GM23338 (cell line): ENCODE measurements at places on chromosomes 4 and X.

DNA sequence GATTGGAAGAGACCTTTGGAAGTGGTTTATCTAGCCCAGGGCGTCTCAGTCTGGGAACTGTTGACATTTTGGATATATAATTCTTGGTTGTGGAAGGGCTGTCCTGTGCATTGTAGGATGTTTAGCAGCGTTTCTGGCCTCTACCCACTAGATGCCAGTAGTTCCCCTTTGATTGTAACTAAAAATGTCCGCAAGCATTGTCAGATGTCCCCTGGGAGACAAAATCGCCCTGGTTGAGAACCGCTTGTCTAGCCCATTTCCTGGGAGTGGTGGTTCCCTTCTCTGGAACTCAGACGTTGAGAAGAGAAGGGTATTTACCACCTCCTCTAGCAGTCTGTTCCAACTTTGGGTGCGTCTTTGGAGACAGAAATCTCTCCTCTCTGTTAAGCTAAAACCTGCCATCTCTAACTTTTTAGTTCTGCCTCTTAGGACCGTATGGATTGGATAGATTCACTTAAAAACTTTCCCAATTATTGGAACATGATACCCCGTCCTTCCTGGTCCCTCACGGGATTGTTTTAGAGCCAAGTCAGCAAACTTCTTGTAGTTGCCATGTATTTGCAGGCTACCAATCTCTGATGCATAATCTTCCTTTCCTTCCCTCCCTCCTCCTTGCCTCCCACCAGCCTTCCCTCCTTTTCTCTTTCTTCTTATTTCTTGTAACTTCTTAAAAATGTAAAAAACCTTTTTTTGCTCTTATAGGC is 13.9 kb downstream of the TMEM165 start:
- peak; percentile 55 for DNase-seq

- no peak for DNase-seq
These were observed 3.0 kb downstream of the FAM184B start for GRCh38 chr4:17778431-17778830.

DNA sequence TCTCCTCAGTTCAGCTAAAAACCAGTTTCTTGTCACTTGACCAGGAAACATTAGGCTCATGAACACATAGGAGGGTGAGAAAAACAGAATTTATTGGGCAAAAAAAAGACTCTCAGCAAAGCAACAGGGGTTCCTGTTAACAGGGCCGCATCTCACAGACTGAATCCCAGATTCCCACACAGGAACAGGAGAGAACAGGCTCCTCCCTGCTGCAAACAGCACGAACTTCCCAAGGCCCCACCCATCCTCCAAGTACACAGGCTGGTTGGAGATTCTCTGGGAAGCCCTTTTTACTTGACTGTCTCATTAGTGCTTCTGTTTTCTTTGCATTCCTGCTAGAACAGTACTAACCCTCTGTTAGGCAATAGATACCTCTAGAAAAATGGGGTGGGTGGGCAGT is 52.4 kb upstream of the IL21 start:
- peak; percentile 34 for DNase-seq

- no peak for DNase-seq
These were observed 361.2 kb downstream of the PCDH7 start for GRCh38 chr4:31081366-31081765.

GRCh38 chrX:120125444-120125843 is 9.7 kb upstream of the RHOXF1 start:
- DNase-seq: no peak

DNA sequence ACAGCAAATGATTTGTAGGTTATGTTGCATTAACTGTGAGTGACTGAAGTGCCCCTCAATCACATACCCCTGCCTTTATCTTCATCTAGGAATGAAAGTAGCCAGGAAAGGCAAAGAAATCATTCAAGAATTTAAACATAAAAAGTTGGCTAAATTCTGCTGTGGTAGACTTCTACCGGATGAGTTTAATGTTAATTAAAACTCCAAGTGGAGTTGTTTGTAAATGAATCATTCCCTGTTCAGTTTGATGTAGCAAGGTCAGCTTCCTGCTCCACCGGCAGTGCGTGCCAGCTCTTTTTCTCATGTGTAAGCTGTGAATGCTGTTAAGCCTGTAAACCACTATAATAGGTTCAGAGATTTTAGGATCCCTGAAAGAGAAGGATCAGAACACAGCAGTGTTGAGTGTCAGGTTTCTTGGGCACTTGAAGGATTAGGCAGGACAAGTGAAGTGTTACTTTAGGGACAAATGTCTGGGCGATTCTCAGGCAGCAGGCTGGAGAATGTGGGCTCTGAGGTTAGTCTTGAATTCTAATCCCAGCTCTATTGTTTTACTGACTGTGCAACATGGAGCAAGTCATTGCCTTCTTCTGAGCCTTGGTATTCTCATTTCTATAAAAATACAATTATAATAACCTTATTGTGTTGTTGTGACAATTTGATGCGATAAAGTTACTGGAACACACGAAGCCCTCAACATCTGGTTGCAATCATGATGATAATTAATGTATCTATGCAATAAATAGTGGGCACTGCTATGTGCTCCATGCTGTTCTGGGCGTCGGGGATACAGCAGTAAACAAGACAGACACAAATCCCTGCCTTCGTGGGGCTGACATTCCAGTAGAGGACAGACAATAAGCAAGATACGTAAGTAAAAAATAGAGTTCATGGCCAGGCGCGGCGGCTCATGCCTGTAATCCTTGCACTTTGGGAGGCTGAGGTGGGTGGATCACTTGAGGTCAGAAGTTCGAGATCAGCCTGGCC is 112.0 kb downstream of the SHROOM3 start:
- no peak for DNase-seq

DNA sequence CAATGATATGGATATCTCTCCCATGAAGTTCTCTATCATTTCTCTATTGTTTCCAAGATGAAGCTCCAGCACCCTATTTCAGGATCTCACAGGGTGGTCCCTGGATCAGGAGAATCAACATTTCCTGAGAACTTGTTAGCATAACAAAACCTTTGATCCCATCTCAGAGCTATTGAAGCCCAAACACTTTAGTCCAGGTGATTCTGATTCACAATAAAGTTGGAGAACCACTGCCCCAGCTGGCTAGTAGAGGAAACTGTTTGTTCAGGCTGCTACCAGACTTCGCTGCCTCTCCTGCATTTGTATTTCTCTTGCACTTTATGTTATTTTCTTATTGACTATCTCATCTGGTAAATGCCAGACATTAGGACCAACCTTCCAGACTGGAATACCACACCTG is 65.4 kb downstream of the CEP44 start:
- DNase-seq: peak; percentile 44

DNA sequence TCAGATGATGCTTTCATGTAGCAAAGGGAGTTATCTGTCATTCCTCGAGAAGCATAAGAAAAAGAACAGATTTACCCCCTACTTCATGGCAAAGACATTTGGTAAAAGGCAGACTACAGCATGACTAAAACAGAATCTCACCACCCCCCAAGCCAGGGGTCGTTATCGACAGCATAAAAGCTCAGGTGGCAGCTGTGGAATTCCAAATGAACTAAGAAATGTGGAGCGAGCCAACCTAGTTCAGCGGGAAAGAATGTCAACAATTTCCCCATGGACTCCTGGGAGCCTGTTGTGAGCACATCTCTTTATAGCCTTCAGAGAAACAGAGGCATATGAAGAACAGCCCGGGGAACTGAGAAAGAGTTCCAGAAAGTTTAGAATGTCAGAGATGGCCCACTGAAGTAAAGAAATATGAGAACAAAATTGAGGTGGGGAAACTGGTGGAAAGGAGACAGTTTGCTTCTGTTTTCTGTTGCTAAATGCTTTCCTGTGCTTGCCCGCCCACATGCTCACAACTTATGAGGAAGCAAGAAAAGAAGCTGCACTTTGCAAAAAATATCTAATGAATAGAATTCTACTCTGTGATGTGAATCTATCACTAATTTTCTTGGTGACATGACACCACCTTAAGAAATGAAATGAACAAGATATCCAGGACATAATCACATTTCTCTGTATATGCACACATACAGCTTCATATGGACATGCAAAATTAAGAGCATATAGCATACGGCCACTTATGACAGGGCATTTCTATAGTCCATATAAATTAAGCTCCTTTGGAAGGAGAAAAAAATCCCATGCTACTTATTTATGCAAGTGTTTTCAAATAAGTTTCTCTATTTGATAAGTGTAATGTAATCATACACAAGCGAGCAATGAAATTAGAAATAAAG is 135.3 kb upstream of the MID1 start:
- peak; percentile 89 for DNase-seq

- no peak for DNase-seq
These were observed 84.6 kb upstream of the PPP2R3B start for GRCh38 chrX:471281-471680.

DNA sequence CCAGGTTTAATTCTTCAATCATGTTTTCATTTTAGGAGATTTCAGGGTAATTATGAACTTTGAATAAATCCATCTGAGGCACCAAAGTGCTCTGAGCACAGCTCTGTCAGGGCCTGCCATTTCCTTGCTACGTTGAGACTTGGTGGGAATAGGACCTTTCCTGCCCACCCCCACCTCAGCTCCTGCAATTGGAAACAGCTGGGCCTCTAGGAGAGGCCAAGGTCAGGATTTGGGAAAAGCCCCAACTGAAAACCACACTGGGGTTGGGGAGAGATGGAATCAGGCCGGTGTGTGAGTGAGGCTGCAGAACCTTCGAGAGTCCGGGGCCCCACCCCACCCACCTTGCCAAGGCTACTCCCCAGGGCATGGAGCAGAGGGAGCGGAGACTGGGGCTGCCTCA is 212.7 kb upstream of the BCOR start:
- no peak for DNase-seq

- no peak for DNase-seq
These were observed 191.1 kb upstream of the FAT4 start for GRCh38 chr4:125123570-125124109.

DNA sequence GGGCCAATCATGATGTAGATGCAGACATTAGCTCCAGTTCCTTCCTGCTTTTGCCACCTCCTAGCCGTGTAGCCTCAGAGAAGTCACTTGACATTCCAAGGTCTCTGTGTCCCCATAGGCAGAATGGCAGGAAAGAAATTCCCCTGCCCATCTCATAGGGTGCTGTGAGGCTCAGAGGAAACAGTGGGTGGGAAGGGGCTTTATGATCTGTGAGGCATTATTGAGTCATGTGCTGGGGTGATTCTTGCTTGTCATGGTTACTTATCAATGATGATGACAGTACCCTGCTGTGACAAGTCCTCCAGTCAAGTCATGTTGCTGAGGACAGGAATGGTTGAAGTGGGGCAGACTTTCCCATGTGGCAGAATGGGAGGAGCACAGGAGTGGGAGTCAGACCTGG is 63.7 kb downstream of the MSX1 start:
- no peak for DNase-seq

- DNase-seq: no peak
These were observed 103.8 kb upstream of the PPP3CA start for GRCh38 chr4:101451086-101451485.

GRCh38 chrX:40988100-40988499 is 97.1 kb upstream of the USP9X start:
- no peak for DNase-seq

GRCh38 chrX:85223359-85223758 is 20.2 kb downstream of the SATL1 start:
- no peak for DNase-seq

GRCh38 chr4:165190591-165191347 is 16.6 kb upstream of the KLHL2 start:
- no peak for DNase-seq

GRCh38 chr4:177005674-177006230 is 213.0 kb upstream of the VEGFC start:
- DNase-seq: no peak

- DNase-seq: no peak
These were observed 38.6 kb upstream of the AADAT start for GRCh38 chr4:170128219-170128804.

DNA sequence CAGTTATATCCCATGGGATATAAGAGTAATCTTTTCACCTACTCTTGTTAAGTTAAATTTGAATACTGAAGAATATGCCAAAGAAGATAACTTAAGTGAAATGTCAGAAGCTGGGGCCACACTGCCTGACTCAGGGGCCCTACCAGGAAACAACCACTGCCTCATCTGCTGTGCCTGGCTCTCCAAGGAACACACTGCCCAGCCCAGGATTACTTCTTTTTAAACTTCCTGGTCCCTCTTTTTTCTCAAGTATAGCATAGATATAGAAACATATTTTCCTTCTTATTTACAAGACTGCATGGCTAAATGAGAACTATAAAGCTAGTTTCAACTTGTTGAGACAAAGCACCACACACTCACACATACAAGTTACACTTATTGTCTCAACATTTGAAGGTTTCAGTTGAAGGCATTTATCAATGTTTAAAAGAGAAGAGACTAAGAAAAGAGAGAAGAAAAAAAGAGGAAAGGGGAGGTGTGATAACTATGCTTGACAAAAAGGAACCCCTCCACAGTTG is 45.2 kb downstream of the MAML3 start:
- DNase-seq: no peak

DNA sequence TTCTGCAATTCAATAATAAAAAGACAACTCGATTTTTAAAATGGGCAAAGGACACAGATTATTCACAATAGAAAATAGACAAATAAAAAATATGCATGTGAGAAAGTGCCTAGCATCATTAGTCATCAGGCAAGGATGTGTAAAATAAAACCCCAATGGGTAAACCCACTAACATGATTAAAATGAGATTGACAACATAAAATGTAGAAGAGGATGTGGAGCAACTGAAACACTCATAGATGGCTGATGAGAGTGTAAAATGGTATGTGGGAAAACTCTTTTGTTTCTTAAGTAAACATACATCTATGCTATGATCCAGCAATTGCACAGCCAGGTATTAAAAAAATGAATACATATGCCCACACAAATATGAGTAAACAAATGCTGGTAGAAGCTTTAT is 177.6 kb downstream of the IQCM start:
- DNase-seq: no peak

DNA sequence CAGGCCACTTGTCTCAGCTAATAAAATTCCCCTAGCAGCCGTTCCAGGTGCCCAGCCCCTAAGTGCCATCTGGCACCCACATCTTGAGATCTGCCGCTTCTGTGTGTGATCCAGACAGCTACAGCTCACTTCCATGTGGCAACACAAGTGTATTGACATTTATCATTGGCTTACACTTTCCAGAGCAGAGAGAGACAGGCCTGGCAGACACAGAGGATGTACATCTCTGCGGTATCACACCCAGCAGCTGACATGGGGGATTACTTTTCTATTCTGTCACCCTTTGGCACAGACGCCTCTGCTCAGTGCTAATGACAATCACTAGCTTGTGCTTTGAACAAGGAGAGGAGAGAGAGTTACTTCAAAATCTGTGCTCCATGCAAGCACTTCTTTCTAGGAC is 195.9 kb downstream of the KDR start:
- no peak for DNase-seq

GRCh38 chrX:13091111-13091765 is 46.8 kb upstream of the FAM9C start:
- DNase-seq: no peak

- no peak for DNase-seq
These were observed 233.4 kb downstream of the CFAP299 start for GRCh38 chr4:80568891-80569290.
